ENCODE measurements at places on chromosomes 12 and 14.

GRCh38 chr14:35758523-35759129 lies 50.5 kb downstream of the RALGAPA1 start:
- no peak for DNase-seq

- no peak for DNase-seq
These were observed 15.8 kb upstream of the ANKRD9 start for GRCh38 chr14:102525219-102525928.

DNA sequence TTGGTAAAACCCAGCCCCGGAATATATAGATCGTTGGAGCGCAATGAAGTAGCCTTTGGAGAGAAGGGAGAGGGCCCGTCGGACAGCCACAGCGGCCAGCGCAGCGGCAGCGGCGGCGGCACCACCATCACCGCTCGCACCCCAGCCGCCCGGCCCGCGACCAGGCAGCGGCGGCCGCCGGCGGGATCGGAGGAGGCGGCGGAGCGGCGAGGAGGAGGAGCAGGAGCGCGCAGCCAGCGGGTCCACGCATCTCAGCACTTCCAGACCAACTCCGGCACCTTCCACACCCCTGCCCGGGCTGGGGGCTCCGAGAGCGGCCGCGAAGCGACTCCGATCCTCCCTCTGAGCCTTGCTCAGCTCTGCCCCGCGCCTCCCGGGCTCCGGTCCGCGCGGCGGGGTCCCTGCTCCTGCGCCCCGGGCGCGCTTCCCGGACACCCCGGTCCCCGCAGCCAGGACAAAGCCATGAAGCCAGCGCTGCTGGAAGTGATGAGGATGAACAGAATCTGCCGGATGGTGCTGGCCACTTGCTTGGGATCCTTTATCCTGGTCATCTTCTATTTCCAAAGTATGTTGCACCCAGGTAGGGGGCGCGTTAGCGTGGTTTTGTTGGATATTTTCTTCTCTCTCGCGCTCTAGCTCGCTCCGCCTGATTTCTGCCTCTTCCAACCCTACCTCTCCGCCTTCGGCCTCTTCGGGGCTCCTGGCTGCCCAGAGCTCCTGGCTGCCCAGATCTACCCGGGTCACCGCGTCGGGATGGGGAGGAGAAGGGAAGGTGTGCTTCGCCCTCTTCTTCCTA lies 400 bp downstream of the CHST11 start:
- DNase-seq, result no peak

GRCh38 chr12:124442772-124443445 lies 124.5 kb downstream of the NCOR2 start:
- DNase-seq, result no peak

DNA sequence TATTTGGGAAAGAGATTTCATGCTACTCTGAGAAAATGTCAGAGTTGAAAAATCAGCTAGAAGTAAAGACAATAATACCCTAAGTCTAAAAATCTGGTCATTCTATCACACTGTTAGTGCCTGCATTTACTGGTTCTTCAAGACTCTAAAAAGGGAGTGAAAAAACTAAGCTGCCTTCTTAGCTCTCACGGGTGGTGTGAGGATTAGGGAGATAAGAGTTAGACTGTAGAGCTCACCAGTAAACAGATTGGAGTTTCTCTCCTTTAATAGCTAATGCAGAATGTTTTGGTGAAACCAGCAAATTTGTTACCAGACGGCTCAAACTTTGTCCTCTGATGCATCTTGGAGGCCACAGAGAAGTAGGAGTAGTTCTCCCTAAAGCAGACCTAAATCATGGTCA lies 135.0 kb upstream of the OTX2 start:
- no peak for DNase-seq

- no peak for DNase-seq
These were observed 7.2 kb downstream of the ADAM20 start for GRCh38 chr14:70527501-70528105.

DNA sequence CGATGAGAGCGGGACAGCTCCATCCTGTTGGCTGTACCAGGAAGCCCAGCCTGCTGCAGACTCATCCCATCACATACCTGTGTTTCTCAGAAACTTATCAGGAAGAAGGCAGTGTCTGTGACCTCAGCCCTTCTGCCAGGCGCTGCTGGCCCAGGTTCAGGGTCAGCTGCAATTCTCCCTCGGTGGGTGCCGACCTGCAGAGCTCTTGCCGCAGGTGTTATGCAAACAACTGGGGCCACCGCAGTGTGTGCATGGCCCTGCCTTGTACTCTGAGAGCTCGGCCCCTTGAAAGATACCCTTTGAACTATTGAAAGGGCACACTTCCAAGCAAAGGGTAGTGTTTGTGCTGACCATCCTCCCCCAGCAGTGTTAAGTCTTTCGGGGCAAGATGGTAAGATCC lies 322.2 kb upstream of the DIO3 start:
- DNase-seq, result no peak

- DNase-seq, result no peak
These were observed 132.8 kb downstream of the SAMD4A start for GRCh38 chr14:54699735-54700134.

DNA sequence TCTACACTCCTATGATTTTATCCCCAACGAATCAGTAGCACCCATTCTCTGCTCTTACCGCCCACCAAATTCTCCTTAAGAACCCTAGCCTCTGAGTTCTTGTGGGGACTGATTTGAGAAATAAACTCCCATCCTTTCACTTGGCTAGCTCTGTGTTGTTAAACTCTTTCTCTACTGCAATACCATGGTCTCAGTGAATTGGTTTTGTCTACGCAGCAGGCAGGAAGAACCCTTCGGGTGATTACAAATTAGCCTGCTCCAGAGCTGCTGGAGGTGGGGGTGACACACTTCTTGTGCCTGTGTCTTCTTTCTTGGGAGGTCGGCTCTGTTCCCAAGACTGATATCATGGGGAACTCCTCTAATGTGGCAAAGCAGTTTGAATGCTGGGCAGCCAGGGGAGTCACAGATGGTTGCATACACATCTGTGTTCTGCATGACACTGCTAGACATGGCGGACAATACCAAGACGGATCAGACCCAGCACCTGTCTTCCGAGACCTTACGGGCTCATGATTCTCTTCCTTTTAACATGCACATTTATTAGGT lies 1.6 kb upstream of the C1S start:
- DNase-seq, result no peak

GRCh38 chr12:89756585-89757398 lies 48.2 kb upstream of the ATP2B1 start:
- DNase-seq, result no peak

- DNase-seq, result no peak
These were observed 52.0 kb downstream of the TMEM132C start for GRCh38 chr12:128318946-128319345.

GRCh38 chr12:19909418-19909817 lies 458.9 kb upstream of the PDE3A start:
- no peak for DNase-seq

- no peak for DNase-seq
These were observed at the start of gene ZNF641 for GRCh38 chr12:48350249-48351021. Gene ZNF641 (minus strand): TSS chr12:48350919. CDS start chr12:48348090, 2,829 bp downstream.

GRCh38 chr12:66143868-66144267 lies 13.3 kb upstream of the LLPH start:
- DNase-seq, result no peak

DNA sequence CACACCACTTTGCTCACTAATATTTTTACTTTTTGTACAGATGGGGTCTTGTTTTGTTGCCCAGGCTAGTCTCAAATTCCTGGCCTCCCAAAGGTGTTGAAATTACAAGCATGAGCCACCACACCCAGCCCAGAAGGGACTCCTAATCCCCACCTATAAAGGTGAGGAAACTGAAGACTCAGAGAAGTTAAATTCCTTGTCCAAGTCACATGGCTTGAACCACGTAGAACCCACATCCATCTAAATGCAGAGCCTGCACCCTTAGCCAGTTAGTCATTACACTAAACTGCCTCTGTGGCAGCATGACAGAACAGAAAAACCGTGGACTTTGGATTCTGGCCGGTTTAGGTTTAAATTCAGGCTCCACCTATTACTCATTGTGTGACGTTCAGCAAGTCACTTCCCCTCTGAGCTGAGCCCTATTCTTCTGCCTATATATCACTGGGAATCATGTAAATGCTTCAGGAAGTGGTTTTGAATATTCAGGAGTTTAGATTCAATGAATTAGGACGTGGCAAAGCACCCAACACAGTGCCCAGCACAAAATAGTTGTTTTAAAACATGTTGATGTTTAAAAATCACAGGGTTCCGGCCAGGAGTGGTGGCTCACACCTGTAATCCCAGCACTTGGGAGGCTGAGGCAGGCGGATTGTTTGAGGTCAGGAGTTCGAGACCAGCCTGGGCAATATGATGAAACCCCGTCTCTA lies 3.0 kb upstream of the CORO1C start:
- DNase-seq, result no peak

GRCh38 chr12:75564852-75565251 lies 53.4 kb upstream of the KRR1 start:
- DNase-seq, result no peak

DNA sequence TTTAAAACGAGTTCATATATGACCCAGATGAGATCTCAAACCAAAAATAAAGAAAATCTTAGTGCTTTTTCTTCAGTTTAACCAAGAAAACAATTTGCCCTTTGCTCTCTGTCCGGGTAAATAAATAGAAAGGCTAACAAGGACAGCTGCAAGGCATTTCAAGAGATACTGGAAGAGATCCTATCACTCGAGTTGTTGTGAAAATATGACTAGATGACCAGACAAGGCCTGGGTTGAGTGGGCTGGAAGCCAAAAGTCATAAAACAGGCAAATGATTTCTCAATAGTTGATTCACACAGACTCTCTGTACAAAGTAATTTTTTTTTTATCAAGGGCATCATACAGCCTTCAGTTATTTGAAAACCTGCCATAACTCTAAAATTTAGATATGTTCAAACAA lies 55.9 kb upstream of the AVPR1A start:
- no peak for DNase-seq

DNA sequence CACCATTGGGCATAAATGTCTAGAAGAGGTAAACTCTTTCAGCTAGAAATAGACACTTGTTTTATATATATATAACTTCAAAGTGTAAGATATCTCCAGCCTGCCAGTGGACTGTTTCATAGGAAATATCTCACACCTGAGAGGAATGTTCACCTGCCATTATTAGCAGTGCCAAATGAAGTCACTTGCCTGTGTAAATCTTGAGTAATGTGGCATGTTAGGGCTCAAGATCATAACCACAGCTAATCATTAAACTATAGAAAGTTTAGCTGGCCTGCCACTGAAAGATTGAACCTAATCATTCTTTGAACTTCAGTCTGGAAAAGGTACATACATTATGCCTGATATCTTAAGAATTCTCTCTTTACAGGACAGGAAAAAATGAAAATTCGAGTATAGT lies 25.5 kb upstream of the KCNJ8 start:
- no peak for DNase-seq

GRCh38 chr12:92301356-92301755 lies 155.7 kb upstream of the BTG1 start:
- no peak for DNase-seq

- DNase-seq, result no peak
These were observed 29.7 kb upstream of the DYNC1H1 start for GRCh38 chr14:101934601-101935150.

DNA sequence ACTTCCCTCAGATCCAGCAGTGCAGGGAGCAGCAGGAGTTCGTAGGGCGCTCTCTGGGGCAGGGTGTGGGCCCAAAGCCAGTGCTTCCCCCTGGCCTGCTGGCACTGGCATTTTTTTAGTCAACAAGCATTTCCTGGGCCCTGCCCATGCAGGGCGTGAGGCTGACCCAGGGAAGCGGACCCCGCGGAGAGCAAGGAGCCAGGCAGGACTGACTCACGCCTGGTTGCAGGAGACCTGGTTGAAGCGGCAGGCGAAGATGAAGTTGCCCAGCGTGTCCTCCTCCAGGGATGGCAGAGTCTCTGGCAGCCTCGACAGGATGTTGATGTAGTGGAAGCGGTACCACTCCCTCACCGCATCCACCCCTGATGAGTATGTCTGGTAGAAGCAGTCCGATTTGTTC lies 13.5 kb downstream of the SCNN1A start:
- no peak for DNase-seq

- DNase-seq, result no peak
These were observed 388.5 kb upstream of the MIS18BP1 start for GRCh38 chr14:45641541-45641940.

- DNase-seq, result no peak
These were observed 182.5 kb downstream of the VRK1 start for GRCh38 chr14:96979611-96980074.

DNA sequence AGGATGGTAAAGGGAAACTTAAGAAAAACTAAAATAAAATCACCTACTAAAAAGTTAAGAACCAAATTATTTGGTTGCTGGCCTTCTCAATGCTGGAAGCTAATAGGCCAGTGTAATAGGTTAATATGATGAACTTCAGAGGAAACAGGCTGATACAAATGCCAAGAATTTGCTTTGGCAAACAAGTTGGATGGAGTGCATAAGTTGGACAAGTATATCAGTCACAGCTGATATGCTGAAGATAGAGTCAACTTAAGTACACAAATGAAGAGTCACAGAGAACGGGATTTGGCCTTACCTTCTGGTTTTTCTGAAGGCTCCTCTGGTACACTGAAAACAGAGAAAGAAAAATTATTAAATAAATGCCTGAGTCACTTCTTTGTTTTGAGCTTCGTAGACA lies 48.2 kb downstream of the ZFYVE26 start:
- no peak for DNase-seq

DNA sequence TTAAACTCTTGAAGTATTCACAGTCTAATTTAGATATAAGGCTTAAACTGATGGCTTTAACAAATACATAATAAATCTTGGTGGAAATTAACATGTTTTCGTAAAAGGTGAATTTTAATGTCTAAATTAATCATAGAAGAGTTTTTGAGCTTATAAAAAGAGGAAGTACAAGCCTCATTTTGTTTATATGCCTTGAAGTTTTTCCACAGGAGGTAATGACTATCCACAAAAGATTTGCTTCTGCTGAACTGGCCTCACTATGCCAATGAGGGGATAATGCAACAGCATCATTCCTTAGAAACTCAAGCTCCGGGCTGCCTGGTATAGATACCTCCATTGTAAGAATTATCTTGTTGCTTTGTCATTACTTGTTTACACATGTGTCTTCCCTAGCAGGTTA lies 175.6 kb downstream of the DUSP6 start:
- no peak for DNase-seq

GRCh38 chr12:62305778-62306177 lies 45.6 kb downstream of the USP15 start:
- no peak for DNase-seq

DNA sequence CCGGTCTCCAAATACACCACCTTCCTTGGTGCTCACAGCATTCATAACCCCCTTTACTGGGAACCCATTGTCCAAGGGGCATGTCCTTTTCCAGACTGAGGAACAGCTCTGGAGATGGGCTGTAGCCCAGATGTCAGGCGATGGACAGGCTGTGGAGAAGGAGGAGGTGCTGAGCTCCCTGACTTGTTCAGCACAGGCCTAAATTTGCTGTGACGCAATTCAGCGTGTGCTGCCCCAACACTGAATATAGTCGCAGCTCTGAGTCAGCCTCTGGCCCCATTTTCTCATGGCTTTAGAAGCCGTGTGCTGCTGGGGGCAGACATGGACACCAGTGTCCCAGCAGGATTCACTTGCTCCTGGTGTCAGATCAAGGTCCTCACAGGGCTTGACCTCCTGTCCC lies 269.1 kb downstream of the EMP1 start:
- DNase-seq, result no peak

- no peak for DNase-seq
These were observed 11.4 kb downstream of the GPR19 start for GRCh38 chr12:12684375-12685106.

GRCh38 chr14:102928412-102929240 lies 6.2 kb downstream of the AMN start:
- no peak for DNase-seq

GRCh38 chr14:34665785-34666435 lies 36.0 kb upstream of the SNX6 start:
- DNase-seq, result no peak

Data from cortex of kidney (tissue), 1 donor.